ENCODE measurements at places on chromosomes 6 and 20. TPM values are rescaled to one million over a fixed set of nuclear protein-coding genes. Genes with fewer than 3 reads are reported as not detected.

Gene PDE7B
- total RNA-seq, result 9.2 TPM

GRCh38 chr6:7108196-7108963 lies 619 bp downstream of the RREB1 start:
- H3K4me3 ChIP-seq, result peak overlapping the region; percentile 92
- H3K36me3 ChIP-seq, result no peaks in the 10 kb centered on the region
- H3K27me3 ChIP-seq, result no peaks in the 10 kb centered on the region
- peaks cover 30% of the 10 kb centered on the region for H3K4me1 ChIP-seq
- peak; percentile 72 for DNase-seq

DNA sequence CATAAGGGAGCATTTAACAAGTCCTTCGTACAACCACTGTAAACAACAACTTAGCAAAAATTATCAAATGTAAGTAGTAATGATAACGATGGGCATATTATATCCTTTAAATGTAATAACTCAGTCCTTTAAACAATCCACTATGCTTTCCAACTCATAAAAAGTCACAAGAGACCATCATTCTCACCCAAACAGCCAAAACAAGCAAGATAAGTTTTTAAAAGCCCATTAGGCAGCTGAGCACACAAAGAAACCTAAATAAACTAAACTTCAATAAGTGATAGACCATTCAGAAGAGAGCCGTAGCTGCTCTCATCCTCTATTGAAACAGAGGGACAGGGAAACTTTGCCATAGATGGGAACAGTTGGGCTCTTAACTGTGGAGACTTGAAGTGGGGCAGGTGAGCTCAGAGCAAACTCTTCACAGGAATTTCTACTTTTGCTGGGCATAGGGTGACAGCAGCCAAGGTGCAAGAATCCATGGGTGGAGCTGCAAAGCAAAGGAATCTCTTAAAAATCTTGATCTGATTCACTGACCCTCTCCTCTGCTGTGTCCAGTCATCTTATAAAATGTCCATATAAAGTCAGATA lies 22.5 kb downstream of the RAB22A start:
- no peaks in the 10 kb centered on the region for H3K27me3 ChIP-seq
- DNase-seq, result no peak
- no peak overlapping the region for H3K4me3 ChIP-seq
- no peak overlapping the region for H3K27ac ChIP-seq

Gene ADTRP
- 10.0 TPM for total RNA-seq

Gene TNXB
- 22.0 TPM for total RNA-seq

Gene TMEM200A
- 28.5 TPM for total RNA-seq

- H3K36me3 ChIP-seq, result no peaks in the 10 kb centered on the region
- H3K27ac ChIP-seq, result peak overlapping the region; percentile 14
- no peak overlapping the region for H3K4me3 ChIP-seq
- DNase-seq, result peak; percentile 74
- no peaks in the 10 kb centered on the region for H3K27me3 ChIP-seq
Observed at GRCh38 chr6:17962436-17963031, 24.9 kb downstream of the KIF13A start.

Gene FNDC1
- 1.3 TPM for total RNA-seq

Gene PRIM2
- total RNA-seq, result 17.3 TPM

DNA sequence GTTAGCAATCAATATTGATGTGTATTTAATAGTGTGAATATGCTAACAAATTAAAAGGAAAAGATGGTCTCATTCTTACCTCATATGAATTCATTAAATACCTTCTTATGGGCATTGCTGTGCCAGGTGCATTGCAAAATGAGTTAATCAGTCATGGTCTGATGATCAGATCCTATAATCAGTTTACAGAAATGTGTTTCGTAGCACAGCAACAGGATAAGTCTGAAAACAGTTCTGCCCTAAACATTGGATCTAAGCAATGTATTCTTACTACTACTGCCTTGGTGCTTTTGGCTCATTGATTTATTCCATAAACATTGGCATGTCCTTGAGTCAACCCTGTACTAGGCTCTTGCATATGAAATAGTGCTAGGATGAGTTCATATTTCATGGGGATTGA lies 417.0 kb upstream of the JAG1 start:
- no peaks in the 10 kb centered on the region for H3K27me3 ChIP-seq
- H3K36me3 ChIP-seq, result no peaks in the 10 kb centered on the region
- H3K4me3 ChIP-seq, result no peak overlapping the region
- no peak for DNase-seq
- no peak overlapping the region for H3K27ac ChIP-seq
- H3K4me1 ChIP-seq, result no peaks in the 10 kb centered on the region

- DNase-seq, result no peak
- no peaks in the 10 kb centered on the region for H3K4me1 ChIP-seq
- H3K27me3 ChIP-seq, result no peaks in the 10 kb centered on the region
- H3K27ac ChIP-seq, result no peak overlapping the region
- H3K4me3 ChIP-seq, result no peak overlapping the region
Observed at GRCh38 chr6:163189609-163190008, 224.9 kb upstream of the QKI start.

GRCh38 chr6:124033501-124033900 lies 229.8 kb downstream of the NKAIN2 start:
- H3K4me3 ChIP-seq, result no peak overlapping the region
- peaks cover 6% of the 10 kb centered on the region for H3K4me1 ChIP-seq
- H3K36me3 ChIP-seq, result no peaks in the 10 kb centered on the region
- no peaks in the 10 kb centered on the region for H3K27me3 ChIP-seq
- no peak for DNase-seq

DNA sequence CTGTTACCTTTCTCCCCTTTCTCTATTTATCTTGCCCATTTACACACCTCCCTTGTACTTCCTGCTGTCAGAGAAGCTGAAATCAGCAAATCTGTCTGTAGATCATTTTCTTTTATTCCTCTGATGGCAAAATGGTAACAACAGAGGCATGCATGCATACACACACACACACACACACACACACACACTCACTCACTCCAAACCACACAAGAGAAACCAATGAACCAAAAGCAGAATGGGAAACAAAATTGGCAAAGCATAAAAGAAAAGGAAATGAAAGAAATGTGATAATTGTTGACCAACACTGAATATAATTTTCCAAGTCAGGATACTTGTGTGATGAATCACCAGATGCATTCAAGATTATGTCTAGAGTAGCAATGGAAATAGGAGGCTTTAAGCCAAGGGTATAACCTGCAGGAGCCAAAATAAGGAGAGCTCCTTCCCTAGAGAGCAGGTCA lies 172.4 kb downstream of the PLCB4 start:
- H3K36me3 ChIP-seq, result no peaks in the 10 kb centered on the region
- H3K4me3 ChIP-seq, result no peak overlapping the region
- no peaks in the 10 kb centered on the region for H3K27me3 ChIP-seq
- no peak for DNase-seq
- peak overlapping the region; percentile 1 for H3K27ac ChIP-seq

Gene OOEP
- total RNA-seq, result not detected

DNA sequence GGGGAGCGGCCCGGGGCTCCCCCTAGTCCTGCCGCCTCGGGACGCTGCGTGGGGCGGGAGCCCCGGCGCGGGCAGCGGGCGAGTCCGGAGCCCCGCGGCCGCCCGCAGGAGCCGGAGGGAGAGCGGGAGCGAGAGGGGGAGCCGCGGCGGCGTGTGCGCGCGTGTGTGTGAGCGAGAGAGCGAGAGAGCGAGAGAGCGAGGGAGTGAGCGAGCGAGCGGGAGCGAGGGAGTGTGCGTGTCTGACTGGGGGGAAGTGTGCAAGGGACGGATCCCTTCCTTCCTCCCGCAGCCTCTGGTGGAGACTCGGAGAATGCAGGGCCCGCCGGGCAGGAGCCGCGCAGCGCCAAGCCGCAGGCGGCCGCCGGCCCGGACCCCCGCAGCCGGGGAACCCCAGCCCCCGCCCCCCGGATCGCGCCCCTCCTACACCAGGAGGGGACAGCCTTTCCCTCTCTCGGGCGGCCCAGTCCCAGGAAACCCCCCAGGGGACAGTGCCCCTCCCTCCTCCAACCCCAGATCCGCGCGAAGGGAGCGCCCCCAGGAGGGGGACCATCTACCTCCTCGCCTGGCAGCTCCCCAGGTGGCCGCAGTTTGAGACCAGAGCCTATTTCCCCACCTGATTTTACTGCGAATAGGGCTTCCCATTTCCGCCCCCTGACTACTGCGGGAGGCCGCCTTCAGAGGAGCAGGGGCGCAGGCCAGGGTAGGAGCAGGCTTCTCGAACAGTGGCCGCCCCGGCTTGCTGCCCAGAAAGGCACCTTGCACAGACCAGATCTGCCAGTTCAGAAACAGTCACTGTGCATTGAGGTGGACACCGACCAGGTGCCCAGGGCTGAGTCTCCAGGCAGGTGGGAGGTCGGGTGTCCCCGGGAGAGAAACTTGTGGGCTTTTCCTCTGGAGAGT lies at the start of gene CDH22:
Gene CDH22 (minus strand): TSS at position 241 of the 900 bp plus-strand sequence. CDS start 57,204 bp downstream, outside the sequence.
- peaks cover 8% of the 10 kb centered on the region for H3K4me1 ChIP-seq
- H3K27ac ChIP-seq, result no peak within 1 kb of the TSS
- no peaks in the 10 kb centered on the region for H3K36me3 ChIP-seq
- H3K27me3 ChIP-seq, result peaks cover 94% of the 10 kb centered on the region
- peak; percentile 74 for DNase-seq

GRCh38 chr6:37554480-37554819 lies 54.8 kb upstream of the CCDC167 start:
- peaks cover under 1% of the 10 kb centered on the region for H3K27me3 ChIP-seq
- H3K4me3 ChIP-seq, result no peak overlapping the region
- DNase-seq, result no peak
- no peaks in the 10 kb centered on the region for H3K36me3 ChIP-seq
- H3K27ac ChIP-seq, result no peak overlapping the region

- H3K36me3 ChIP-seq, result no peaks in the 10 kb centered on the region
- no peaks in the 10 kb centered on the region for H3K27me3 ChIP-seq
- H3K4me1 ChIP-seq, result no peaks in the 10 kb centered on the region
- no peak overlapping the region for H3K4me3 ChIP-seq
- H3K27ac ChIP-seq, result no peak overlapping the region
Observed at GRCh38 chr6:154403788-154404187, 47.2 kb upstream of the IPCEF1 start.

All from hepatocyte (in vitro differentiated cells).